Diencephalon (tissue), 1 donor: ENCODE measurements at places on chromosomes 11 and 22. TPM values are rescaled to one million over a fixed set of nuclear protein-coding genes. Genes with fewer than 3 reads are reported as not detected.

The GPHA2 gene
- not detected for total RNA-seq

The SMTN gene
- 9.7 TPM for total RNA-seq

The C11orf65 gene
- 1.6 TPM for total RNA-seq

The ARFIP2 gene
- 37.6 TPM for total RNA-seq

The CEND1 gene
- total RNA-seq: 19.4 TPM

The SAA4 gene
- total RNA-seq: not detected
